ENCODE measurements at places on chromosomes 5 and 9. TPM values are rescaled to one million over a fixed set of nuclear protein-coding genes. Genes with fewer than 3 reads are reported as not detected.
A peak's percentile ranks its signal among the peaks of the same experiment; 100 is the strongest.

GRCh38 chr5:1686016-1686802, 113.4 kb downstream of the MRPL36 start:
- no peak for DNase-seq

GPRIN1 gene
- 0.27 TPM for total RNA-seq

- no peak for DNase-seq
Observed at GRCh38 chr9:126581893-126582292, 31.8 kb upstream of the LMX1B start.

- DNase-seq: no peak
Observed at GRCh38 chr9:110828264-110828663, 159.7 kb downstream of the MUSK start.

GRCh38 chr5:5316334-5316733, 106.1 kb upstream of the ICE1 start:
- no peak for DNase-seq

SLC45A2 gene
- not detected for total RNA-seq

DNA sequence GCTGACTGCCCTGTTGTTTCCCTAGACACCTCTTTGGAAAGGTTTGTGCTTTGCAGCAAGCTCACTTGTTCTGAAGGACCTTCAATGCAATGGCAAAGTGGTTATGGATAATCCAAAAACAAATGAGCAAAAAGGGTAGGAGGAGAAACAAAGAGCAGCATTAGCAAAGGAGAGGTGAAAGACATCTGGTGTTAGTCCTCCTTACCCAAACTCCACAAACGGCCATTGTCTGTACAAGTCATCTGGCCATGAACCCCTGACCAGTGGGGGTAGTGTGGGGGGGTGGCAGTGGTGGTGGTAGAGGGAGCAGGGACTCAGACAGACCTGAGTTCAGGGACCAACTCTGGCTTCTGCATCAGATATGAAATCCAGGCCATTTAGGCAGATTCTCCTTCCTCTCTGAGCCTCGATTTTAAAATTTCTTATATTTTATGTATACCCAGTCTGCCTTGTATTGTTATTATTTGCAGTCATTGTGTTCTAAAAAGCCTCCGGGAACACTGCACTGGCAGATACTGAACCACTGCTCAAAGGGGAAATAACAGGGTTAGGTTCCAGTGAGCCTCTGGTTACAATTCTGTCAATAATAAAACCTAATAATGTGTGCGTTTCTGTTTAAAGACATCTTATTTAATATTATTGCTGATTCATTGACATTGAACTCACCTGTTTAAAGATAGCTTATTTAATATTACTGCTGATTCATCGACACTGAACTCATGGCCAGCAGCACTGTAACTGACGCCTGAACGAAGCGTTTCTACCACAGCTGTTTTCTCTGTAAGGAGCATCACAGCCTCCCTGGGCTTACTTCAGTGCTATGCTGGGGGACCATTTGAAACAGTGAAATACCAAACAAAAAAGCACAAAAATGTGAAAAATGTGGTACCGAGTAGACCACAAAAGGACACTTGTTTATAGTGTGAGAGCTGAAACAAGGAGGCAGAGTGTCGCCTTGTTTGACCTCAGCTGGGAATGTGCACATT, 156.0 kb downstream of the SEC61B start:
- no peak for DNase-seq

DNA sequence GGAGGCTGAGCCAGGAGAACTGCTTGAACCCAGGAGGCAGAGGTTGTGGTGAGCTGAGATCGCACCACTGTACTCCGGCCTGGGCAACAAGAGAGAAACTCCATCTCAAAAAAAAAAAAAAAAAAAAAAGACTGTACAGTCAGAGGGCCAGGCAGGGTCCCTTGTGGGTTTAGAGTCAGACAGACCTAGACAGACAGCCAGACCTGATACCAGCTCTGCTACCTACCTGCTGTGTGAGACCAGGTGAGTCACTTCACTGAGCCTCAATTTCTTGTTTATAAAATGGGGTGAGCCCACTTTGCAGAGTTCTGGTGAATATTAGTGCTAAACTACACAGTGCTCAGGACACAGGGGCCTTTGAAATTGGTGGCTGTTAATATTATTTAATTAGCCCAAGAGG, 19.7 kb downstream of the TRIM14 start:
- no peak for DNase-seq

GRCh38 chr5:147321569-147321968, 86.7 kb downstream of the STK32A start:
- DNase-seq: no peak

GRCh38 chr9:126248680-126249079, 77.9 kb upstream of the MVB12B start:
- DNase-seq: no peak

TLX3 gene
- not detected for total RNA-seq

OGN gene
- total RNA-seq: 18.5 TPM

- no peak for DNase-seq
Observed at GRCh38 chr9:101173907-101174306, 145.4 kb downstream of the PLPPR1 start.

DNA sequence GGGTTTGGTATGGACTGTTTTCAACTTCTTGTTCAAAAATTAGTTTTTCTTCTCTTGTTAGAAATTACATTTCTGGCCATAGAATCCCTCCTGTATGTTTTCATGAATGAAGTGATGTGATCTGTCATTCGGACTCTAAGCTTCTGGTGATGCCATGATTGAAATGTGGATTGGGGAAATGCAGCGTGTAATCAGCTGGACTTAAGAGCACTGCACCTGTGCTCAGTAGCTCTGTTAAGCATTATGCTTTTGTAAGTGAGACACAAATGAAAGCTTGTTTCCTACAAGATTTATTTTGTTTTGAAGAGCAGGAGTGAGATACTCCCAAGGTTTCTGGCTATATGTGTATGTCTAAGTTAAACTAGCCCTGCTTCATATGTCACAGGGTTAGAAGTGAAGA, 24.0 kb upstream of the FAM120AOS start:
- no peak for DNase-seq

CATSPER3 gene
- not detected for total RNA-seq

MVB12B gene
- 15.5 TPM for total RNA-seq

GRCh38 chr9:899440-900184, 58.1 kb downstream of the DMRT1 start:
- no peak for DNase-seq

- DNase-seq: peak; percentile 14
Observed at GRCh38 chr9:90331826-90332575, 310.6 kb downstream of the DIRAS2 start.

PDLIM4 gene
- total RNA-seq: 7.5 TPM

- DNase-seq: no peak
Observed at GRCh38 chr9:89558196-89558899, 46.5 kb upstream of the GADD45G start.

DNA sequence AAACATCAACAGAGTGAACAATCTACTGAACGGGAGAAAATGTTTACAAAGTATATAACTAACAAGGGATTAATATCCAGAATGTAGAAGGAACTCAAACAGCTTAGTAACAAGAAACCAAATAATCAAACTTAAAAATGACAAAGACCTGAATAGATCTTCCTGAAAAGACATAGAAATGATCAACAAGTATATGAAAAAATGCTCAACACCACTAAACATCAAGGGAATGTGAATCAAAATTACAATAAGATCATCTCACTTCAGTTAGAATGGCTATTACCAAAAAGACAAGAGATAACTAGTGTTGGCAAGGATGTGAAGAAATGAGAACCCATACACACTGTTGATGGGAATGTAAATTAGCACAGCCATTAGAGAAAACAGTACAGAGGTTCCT, 218.8 kb downstream of the MCTP1 start:
- no peak for DNase-seq

GRCh38 chr9:21993007-21993406, 1.2 kb downstream of the CDKN2A start:
- DNase-seq: no peak

GRCh38 chr9:73180403-73180802, 28.7 kb downstream of the ANXA1 start:
- no peak for DNase-seq

FBP1 gene
- 25.1 TPM for total RNA-seq

All from thyroid gland (tissue), 4 donors.